ENCODE measurements at places on chromosomes 6 and 20.

DNA sequence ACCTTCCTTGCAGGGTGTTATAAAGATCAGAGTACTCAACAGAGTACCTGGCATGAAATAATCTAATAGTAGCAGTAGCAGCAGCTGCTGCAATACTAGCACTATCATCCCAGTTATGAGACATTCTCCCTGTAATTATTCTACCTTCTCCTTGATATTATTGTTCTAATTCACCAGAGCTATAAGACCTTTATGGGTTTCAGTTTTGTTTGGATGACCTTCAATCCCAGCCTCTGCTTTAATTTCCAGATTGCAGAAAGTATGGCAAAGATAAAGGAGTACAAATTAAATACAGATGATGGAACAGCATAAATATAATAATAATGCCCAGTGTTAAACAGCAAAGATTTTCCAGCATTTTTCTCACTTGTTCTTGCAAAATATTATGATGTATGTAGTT, 150.5 kb upstream of the MYLIP start:
- no peak for DNase-seq

DNA sequence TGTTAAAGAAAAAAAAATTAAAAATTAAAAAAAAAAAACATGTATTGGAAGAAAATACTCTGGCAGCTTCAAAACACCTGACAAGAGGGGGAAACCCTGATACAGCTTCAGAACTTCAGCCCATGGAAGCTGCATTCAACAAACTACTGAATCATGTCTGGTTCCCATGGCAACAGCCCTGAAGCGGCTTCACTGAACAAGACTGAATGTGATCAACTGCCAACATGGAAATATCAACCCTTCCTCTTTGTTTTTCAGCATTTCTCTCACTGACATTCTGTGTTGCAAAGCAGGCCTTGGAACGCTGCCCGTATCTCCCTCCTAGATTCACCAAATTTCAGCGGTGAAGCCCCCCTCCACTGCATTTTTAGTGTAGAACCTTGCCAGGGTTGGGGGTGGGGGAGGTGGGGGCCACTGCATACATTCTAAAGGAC, 91.3 kb upstream of the SHLD1 start:
- peak; percentile 12 for DNase-seq

DNA sequence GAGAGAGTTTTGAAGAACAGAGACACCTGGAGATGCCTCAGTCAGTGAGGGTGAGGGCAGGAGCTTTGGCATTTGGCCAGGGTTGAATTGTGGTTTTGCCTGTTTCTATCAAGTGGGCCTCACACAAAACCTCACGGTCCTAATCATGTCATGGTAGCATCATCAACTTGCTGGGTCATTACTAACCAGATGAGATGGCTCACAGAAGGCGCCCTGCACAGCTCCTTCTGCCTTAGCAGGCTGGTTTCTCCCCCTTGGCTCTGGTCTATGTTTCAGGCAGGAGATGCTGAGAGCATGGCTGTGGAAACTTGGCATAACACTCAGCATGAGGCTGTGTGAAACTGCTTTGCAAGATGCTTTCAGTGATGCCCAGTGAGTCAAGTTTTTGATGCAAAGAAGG, 99.3 kb downstream of the LRRC1 start:
- no peak for DNase-seq

DNA sequence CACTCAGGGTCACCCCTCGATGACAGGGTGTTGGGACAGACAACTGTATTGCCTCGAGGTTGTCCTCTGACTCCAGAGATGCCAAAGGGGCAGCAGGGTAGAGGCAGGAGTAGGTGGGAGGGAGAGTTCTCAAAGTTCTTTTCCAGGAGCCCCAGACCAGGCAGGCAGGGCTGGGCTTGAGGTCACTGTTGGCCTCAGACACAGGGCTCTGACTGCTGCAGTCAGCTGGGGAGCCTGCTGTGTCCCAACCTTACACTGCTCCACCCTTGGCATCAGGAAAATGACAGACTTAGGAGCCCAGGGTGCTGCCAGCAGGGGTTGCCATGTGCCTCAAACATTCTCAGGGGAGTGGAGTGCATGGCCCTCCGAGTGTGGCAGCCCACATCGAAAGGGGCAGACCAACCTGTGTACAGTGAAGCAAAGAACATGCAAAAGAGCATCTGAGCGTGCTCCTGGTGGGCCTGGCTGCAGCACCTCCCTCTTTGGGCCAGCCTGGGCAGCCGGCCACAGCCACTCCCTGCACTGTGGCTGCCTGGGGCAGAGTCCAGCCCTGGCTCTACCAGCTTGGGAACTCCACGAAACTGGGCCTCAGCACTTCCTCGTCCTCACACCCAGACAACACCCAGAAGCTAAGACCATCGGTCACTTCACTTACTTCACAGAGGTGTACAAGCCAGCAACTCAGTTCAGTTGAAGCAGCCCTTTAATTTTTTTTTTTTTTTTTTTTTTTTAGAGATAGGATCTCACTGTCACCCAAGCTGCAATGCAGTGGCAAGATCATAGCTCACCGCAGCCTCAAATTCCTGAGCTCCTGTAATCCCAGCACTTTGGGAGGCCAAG, 24.0 kb downstream of the C6orf132 start:
- DNase-seq: no peak

DNA sequence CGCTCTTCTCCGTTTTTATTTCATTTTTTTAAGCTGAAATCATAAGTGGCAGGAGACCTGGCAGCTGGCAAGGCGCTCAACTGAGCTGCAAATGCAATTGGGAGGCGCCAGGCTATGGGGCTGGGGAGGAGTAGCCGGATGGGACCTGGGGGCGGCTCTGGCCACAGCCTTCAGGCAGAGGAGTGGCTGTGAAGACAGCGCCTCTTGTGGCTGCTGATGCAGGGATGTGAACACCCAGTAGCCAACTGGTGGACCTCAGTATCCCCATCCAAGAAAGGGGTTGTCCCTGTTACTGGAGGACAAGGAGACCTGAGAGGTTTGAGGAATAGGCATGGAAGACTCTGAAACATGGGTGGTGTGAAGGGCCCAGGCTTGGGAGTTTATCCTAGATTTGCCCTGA, 12.6 kb downstream of the KCNK17 start:
- no peak for DNase-seq

GRCh38 chr6:75932067-75932466, 140.4 kb downstream of the IMPG1 start:
- no peak for DNase-seq

GRCh38 chr6:131828951-131829350, 21.1 kb downstream of the ENPP1 start:
- no peak for DNase-seq

Data from effector CD8-positive, alpha-beta T cell (primary cell).